Effector CD4-positive, alpha-beta T cell (primary cell): ENCODE measurements at places on chromosomes 2 and 18.

DNA sequence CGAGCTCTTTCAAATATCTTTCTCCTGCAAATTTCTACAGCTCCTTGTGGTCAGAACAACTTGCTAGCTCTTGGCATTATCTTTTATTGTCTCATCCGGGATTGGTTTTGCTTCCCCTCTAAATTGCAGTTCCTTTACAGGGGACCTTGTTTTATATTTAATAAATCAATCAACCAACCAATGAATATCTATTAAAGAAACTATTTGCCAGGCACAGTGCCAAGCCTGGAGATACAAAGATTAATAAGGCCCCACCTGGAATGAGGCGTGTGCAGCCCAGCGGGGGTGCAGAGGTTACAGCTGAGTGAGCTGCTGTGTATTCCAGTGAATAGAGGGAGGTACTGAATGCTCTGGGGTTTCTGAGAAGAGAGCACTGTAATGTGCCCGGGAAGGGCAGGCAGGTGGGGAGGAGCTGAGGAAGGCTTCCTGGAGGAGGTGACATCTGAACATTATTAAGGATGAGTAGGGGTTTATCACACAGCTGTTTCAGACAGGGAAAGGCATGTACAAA lies 51.8 kb downstream of the LIPG start:
- no peak for DNase-seq

- DNase-seq, result no peak
Measured at GRCh38 chr2:228602288-228602687, 420.8 kb upstream of the SPHKAP start.

- no peak for DNase-seq
Measured at GRCh38 chr2:128791120-128791984, 472.7 kb upstream of the HS6ST1 start.

- no peak for DNase-seq
Measured at GRCh38 chr2:25831746-25832449, 46.4 kb downstream of the ASXL2 start.

GRCh38 chr2:220096406-220096805 lies 469.0 kb downstream of the SLC4A3 start:
- no peak for DNase-seq

DNA sequence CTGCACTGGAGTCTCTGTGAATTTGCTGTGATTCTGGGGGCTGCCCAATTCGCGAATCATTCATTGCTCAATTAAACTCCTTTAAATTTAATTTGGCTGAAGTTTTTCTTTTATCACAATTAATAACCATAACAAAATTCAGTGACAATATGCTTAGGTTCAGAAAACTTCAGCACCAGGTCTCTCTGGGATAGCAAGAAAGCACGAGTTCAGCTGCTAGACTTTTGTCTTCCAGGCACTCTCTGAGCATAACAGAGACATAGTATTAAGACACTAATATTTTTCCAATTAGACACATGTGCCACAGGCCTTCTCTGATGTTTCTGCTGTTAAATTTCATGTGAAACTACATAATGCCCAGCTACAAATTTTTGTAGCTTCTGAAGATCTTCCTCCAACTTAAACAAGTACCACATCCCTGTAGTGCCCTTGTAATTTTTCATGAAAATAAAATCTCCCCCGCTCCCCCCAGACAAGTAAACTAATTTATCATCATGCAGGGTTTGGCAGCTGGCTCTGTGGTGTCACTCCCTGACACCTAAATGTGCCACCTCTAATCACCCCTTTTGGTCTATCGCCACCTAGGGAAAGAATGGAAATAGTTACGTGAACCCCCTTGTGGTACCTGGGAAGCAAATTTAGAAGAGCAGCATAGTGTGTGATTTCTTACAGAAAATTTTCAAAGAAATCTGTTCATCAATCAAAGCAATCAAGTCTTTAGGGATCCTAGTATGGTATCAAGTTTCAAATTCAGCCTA lies 94.1 kb downstream of the CSRNP3 start:
- no peak for DNase-seq

- DNase-seq, result no peak
Measured at GRCh38 chr2:51553476-51553875, 521.5 kb upstream of the NRXN1 start.

DNA sequence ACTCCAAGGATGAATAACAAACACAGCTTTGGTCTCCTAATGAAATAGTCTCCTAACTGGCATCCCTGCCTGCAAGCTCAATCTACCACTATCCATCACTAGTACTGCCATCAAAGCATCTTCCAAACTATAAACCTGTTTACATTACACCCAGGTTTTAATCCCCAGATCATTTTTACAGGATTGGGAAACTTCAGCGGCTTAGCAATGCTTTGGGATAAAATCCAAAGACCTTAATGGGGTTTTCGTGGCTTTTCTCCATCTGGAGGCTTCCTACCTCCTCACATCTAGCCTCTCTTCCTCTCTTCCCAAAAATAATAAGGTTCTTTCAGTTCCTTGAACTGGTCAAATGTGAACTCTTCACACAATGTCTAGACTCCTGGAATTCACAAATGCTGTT lies 92.2 kb upstream of the SETBP1 start:
- no peak for DNase-seq

- no peak for DNase-seq
Measured at GRCh38 chr18:79644666-79645057, 34.9 kb upstream of the CTDP1 start.

GRCh38 chr2:72579591-72580180 lies 246.1 kb downstream of the EXOC6B start:
- DNase-seq, result no peak

DNA sequence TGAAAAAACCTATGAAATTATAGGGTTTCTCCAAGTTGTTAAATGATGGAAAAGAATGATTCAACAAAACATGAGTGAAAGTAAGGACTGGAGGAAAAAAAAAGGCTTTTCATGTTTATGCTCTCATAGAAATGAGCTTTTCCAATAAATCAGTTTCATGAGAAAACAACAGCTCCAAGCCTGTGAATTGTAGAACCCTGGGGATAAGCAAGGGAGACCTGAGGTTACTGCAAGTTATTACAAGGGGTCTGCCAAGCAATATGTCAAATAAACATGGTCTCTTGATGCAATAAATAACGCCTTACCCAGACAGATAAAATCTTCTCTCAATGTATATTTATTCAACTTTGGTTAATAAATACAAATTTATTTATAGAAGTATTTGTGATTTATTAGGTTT lies 577.9 kb upstream of the GCFC2 start:
- no peak for DNase-seq

GRCh38 chr2:83386549-83386948 lies 1072.5 kb downstream of the SUCLG1 start:
- no peak for DNase-seq
